ENCODE measurements at places on chromosomes 5 and 9. TPM values are rescaled to one million over a fixed set of nuclear protein-coding genes. Genes with fewer than 3 reads are reported as not detected.

The C8G gene
- 1.0 TPM for total RNA-seq

The NR2F1 gene
- 64.8 TPM for total RNA-seq

The WDR38 gene
- total RNA-seq, result not detected

The LRRTM2 gene
- total RNA-seq, result 3.3 TPM

The FIBCD1 gene
- 0.16 TPM for total RNA-seq

The OR13C5 gene
- total RNA-seq, result not detected

DNA sequence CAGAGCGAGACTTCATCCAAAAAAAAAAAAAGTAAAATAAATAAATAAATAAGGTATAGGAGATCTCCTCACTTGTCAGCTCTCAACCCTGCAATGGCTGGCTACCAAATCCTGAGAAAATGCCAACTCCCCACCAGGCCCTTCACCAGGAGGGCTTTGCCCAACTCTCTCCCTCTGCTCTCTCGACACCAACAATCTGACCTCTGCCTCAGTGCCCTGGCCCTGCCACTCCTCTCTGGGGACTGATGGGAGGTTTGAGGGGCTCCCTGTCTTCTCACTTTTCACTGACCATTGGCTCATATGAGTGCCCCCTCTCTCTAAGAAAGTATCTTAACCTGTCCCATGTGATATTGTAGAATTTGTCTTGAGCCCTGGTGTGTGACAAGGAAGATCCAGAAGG lies 52.6 kb upstream of the SH3PXD2B start:
- DNase-seq, result no peak

DNA sequence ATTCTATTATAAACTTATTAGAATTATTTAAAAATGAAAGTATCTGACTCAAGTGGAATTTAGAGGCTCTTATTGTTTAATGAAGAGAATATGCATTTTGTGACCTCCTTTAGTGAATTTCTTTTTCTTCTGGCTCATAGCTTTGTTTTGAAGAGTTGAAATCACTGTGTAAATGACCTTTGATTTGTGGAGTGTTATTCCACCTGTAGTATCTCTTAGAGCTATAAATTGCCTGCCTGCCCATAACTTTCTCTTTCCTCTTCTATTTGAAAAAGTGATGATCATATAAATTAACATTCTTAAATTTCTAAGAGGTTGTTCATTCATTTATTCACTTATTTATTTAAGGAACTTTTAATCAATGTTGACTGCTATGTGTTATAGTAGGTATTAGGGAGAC lies 16.1 kb downstream of the CSNK1G3 start:
- no peak for DNase-seq

- no peak for DNase-seq
Observed at GRCh38 chr5:8577792-8578191, 708.8 kb downstream of the MTRR start.

GRCh38 chr5:169051351-169051750 lies 249.6 kb downstream of the SLIT3 start:
- DNase-seq, result no peak

- DNase-seq, result no peak
Observed at GRCh38 chr5:95731571-95732554, 727 bp downstream of the RHOBTB3 start.

- no peak for DNase-seq
Observed at GRCh38 chr9:16328349-16328748, 542.1 kb downstream of the BNC2 start.

DNA sequence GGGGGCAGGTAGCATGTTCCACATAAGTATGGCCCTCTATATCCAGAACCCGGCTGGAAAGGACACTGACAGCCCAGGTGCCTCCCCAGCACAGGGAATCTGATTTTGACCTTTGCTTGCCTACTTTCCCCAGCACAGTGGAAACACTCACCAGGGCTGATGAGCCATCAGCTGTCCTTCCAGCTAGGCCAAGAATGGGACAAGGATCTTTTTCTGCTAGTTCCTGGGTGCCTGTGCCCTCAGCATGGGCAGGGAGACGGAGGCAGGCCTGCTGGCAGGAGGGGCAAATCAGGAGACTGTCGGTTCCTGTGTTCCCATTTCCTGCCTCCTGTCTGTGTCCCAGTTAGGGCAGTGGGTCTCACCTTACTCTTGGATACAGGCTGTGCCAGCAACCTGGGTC lies 1.1 kb downstream of the CYFIP2 start:
- no peak for DNase-seq

DNA sequence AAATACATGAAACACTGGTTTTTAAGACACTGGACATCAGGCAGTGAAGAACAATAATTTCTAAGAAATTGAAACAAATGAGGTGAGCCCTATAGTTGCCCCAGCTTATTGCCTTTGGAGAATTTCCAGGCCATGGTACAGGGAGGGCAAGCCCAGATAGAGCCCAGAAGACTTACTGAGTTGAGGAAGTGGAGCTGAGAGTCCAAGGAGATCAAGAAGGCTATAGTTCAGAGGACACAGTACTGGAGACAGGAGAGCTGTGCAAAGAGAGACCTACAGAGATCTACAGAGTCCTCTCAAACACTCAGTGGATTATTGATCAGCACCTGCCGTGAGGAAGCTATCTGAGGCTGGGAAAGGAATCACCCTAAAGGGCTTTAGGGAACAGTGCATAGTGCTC lies 112.6 kb downstream of the GALNT10 start:
- DNase-seq, result no peak

GRCh38 chr5:133356396-133356983 lies 255.9 kb downstream of the FSTL4 start:
- DNase-seq, result no peak

- DNase-seq, result no peak
Observed at GRCh38 chr5:8700222-8700621, 831.3 kb downstream of the MTRR start.

GRCh38 chr5:123088031-123088805 lies 823 bp upstream of the PRDM6 start:
- DNase-seq, result no peak

DNA sequence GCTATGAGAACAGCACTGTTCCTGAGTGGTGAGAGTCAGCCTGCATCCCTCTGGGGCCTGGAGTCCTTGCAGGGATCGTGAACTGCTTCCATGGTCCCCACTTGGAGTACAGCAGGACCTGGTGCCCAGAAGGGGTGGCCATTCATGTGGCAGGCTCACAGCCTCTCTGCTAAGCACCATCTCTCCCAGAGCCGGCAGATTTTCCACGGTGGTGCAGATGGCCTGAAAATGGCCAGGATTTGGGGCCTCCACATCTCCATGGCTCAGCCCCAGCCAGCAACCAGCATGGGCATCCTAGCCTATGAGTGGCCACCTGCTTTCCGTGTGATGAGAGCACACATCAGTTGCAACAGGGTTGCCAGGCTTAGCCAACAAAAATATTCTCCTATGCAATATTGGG lies 33.9 kb upstream of the SEMA4D start:
- DNase-seq, result no peak

DNA sequence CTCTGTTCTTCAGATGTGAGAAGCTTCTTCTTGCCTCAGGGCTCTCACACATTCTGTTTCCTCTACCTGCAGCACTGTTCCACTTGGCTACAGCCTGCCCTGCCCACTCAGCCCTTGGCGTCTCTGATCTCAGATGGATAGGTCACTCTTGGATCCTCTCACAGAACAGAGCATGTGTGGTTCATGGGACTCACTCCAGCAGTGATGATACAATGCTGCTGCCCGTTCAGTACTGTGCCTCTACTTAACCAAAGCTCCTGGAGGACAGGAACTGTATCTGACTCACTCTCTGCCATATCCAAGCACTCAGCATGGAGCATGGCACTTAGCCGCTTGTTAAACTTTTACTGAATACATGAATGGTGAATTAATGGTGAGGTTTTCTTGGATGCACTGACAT lies 3.4 kb upstream of the SPINK4 start:
- DNase-seq, result no peak

DNA sequence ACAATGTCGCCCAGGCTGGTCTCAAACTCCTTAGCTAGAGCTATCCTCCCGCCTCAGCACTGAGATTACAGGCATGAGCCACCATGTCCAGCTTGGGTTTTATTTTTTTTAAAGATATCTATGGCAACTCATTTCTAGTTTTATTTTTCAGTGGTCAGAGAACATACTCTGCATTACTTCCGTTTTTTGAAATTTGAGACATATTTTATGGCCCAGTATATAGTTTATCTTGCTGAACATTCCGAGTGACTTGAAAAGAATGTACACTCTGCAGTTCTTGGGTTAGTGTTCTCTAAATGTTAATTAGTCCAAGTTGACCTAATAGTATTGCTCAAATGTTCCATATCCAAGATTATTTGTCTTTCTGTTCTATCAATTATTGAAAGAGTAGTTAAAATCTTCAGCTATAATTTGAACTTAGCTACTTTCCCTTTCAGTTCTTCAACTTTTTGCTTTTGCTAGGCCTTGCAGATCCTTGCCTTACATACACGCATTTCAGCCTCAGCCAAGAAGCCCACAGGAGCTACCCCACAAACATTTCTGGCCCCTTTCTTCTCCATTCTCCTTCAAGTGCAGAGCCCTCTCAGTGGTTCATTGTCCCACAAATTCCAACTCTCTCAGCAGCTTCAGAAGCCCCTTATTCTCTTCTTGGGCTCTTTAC lies 22.3 kb upstream of the SNAPC3 start:
- no peak for DNase-seq

GRCh38 chr5:42858687-42859086 lies 47.0 kb upstream of the SELENOP start:
- no peak for DNase-seq

GRCh38 chr5:154384480-154385235 lies 61.1 kb upstream of the SAP30L start:
- no peak for DNase-seq

Measured in urinary bladder (tissue), 4 donors.